CD4-positive, alpha-beta T cell treated with Interleukin-4 for 4 hours (primary cell): ENCODE measurements at places on chromosomes 6 and 20.

GRCh38 chr6:93751969-93752368 is 332.6 kb upstream of the EPHA7 start:
- DNase-seq = no peak

- no peak for DNase-seq
Measured at GRCh38 chr6:2178125-2178524, 67.3 kb downstream of the GMDS start.

DNA sequence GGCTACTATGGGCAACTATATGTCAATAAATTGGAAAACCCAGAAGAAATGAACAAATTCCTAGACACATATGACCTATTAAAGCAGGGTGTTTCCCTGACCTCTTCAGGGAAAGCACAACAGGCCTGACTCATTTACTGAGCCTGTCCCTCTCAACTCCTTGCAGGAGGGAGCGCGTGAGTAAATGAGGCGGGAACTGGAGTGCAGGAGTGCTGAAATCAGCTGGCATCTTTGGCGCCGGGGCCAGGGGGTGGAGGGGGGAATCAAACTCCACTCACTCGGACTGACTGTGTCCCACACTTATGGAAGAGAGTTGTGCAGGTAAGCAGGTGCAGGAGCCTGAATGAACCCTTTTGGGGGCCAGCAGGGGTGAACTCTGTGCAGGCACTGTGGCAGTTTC is 671.2 kb upstream of the PTCHD4 start:
- DNase-seq = no peak

DNA sequence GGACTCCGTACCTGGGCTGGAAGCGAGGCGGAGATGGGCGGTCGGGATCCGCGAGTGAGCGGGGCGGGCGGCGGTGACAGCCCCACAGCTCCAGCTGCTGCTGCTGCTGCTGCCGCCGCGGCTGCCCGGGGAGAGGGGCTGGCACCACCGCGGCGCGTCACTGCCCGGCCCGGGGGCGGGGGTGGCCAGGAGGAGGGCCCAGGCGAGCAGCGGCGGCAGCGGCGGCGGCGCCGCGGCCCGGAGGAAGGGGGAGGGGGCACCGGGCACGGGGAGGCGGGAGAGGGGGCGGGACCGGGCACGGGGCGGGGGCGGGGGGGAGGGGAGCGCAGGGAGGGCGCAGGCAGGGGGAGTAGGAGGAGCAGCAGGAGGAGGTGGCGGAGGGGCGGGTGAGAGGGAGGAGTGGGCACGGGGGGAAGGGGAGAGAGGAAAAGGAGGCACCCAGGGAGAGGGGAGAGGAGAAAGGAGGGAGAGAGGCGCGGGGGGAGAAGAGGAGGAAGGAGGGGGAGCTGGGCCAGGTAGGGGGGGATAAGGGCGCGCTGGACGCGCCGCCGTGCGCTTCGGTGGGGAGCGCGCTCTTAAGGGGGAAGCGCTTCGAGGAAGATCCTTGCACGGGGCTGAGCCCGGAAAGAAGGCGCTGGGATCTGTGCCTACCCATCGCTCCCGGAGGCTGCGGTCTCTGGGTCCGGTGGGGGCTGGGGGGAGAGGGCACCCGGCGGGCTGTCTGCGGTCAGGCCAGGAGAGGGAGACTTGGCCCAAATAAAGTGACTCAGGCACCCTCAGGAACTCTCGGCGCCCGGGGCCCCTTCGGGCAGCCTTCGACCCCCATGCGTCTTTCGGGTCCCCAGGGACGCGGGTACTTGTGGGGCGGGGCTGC is 101.5 kb downstream of the NOL4L start:
- DNase-seq = peak; percentile 59

DNA sequence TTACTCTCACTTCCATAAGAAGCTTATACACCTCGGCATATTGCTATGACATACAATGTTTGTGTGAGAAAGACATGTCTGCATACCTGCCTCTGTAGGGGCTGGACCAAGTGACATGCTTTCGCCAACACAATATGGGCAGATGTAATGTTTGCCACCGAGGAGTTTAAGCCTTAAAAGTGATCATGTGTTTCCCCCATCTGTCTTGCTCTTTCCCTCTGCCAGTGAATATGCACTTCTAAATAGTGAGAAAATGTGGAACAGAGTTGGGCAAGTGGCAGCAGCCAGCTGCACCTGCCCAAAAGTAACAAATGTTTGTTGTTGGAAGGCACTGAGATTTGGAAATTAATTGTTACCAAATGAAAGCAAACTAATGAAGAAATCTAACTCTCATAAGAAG is 274.8 kb upstream of the BTBD3 start:
- DNase-seq = no peak

- DNase-seq = no peak
Measured at GRCh38 chr6:5682530-5682929, 324.2 kb downstream of the NRN1 start.

DNA sequence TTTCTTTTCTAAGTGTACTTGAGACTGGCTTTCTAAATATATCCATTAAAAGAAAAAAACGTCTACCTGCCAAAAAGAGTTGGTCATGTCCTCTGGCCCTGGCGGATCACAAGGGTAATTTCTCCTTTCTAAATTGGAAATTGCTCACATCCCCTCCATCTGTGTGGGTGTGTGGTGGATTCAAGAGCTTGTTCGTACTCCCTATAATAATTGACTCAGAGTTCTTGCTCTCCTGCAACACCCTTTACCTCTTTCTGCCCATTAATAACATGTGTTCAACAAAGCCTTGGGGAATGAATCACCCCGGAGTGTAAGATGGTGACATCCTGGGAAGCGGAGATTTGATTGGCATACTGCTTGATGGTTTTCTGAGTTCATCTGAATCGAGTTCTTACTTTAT is 263.8 kb downstream of the ALDH8A1 start:
- no peak for DNase-seq

DNA sequence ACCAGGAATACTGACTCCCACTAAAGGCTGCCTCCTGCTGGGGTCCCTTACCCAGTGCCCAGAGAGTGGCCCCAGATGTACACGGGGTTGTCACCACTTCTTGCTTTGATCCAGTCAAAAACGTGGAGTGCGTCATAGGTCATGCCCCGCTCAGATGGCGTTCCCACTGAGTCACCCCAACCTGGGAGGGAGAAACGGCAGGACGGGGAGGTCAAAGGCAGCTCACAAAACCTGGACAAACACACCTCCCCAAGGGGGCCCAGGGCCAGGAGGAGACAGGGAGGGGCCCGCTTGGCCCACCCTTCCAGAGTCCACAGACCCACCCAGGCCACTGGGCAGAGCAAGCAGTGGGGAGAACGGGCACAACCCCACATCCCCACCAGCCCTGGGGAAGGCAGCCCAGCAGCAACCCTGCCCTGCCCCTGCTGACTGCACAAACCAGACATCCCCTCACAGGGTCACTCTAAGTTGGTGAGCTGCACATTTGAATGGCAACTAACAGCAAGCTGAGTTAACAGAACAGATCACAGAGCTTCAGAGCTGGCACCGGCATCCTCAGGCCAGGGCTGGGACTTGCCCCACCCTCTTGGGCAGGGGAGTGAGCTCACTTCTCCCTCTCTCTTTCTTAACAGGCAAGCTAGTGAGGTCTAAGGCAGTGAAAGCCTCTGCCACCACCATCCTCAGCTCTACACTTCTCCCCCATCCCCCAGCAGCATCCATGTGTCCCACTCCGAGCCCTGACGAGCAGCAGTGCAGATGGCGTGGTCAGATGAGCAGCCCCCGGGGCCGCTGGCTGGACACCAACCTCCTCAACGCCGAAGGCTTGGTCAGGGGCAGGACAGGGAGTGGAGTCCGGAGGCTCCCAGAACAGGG is 61.7 kb downstream of the PYGB start:
- DNase-seq = no peak

DNA sequence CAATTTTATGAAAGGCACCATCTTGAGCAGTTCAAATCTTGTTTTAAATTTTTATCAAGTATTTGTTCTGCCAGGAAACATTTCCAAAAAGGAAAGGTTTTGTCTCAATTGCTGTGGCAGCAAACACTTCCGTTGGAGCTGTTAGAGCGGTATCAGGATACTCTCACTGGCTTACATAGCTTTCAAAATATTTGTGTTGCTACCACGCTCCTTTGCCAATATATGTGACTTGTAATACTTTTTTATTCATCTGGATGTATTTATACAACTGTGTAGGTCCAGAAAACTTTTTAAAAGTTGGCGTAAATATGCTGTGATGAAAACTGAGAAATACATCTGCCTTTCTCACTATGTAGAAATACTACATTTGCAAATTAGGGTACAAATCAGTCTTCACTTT is 37.8 kb upstream of the NHSL1 start:
- DNase-seq = no peak

DNA sequence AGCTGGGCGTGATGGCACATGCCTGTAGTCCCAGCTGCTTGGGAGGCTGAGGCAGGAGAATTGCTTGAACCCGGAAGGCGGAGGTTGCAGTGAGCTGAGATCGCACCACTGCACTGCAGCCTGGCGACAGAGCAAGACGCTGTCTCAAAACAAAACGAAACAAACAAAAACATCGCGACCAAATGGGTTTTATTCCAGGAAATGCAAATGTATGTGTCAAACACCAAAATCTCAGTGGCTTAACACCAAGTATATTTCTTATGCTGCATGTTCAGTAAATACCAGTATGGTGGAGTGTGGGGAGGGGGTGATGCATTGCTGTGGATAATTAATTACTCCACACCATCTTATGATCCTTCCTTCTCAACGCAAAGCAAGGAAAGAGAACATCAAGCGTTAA is 28.1 kb downstream of the ACTR5 start:
- peak; percentile 37 for DNase-seq

- no peak for DNase-seq
Measured at GRCh38 chr6:154993026-154993425, 2.1 kb upstream of the TIAM2 start.

DNA sequence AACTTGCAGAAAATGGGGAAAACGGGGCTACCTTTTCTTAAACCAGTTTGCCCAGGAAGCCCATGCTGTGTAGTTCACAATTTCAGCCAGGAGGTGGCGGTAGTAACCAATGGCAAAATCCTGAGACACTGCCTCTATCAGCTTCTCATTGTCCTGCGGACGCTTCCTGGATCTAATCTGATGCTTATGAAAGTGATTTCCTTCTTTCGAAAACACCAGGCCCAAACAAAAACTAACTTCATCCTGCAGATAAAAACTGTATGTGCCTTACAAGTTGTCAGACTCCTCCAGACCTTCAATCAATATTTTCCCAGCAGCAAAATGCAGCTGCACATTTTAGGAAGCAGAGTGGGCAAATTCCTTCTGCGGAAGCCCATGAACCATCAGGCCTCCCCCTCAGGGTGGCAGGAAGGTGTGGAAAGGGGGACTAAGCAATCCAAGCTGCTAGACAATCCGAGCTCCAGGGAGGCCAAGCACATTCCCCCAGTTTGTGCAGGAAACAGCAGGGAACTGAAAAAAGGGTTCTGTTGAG is 88.5 kb downstream of the LY86 start:
- DNase-seq = peak; percentile 78

GRCh38 chr20:31515775-31516107 is 1.5 kb downstream of the HM13 start:
- DNase-seq = no peak

GRCh38 chr6:11009353-11009752 is 34.8 kb downstream of the ELOVL2 start:
- DNase-seq = no peak

GRCh38 chr20:11958855-11959254 is 41.2 kb downstream of the BTBD3 start:
- no peak for DNase-seq

- peak; percentile 41 for DNase-seq
Measured at GRCh38 chr6:26360451-26361416, 4.3 kb upstream of the BTN3A2 start.

DNA sequence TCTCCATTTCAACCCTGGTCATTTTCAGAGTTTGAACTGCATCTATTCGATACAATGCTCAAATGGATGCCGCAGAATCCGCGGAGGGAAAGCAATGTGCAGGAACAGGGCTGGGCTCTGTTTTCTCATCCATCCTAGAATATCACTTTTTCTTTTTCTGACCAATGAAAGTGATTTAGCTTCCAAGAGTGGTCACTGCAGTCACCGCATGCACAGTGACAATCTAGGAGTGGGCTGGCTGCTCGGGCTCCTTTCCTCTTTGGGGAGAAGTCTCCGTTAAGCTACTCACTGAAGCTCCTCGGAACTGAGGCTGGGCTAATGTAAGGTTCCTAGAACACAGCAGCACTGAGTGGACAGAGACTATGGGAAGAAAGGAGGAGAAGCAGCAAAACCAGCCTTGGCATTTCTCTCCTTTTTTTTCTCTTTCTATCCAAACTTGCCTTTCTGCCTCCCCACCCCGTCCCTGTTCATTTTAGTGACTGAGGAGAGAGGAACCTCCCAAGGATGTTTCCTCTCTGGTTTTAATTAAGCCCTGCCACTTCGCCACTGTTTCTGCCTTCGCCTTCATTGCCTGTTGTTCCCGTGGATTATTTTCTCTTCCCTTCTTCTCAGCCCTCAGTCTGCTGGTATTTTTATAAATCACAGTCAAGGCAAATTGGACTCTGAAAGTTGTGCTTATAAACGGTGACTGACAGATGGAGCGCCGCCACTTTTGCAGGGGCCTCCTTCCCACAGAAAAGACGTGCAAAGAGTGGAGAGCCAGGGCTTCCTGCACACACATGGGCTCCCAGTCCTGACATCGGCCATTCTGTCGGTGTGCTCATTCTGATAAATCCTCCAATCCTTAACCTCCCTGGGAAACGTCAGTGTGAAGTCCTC is 41.1 kb downstream of the RAMACL start:
- DNase-seq = no peak

- DNase-seq = no peak
Measured at GRCh38 chr6:153976921-153977693, 61.9 kb upstream of the OPRM1 start.

- DNase-seq = no peak
Measured at GRCh38 chr6:11977193-11977592, 34.9 kb upstream of the HIVEP1 start.

- DNase-seq = no peak
Measured at GRCh38 chr6:56155634-56156141, 91.7 kb downstream of the COL21A1 start.

DNA sequence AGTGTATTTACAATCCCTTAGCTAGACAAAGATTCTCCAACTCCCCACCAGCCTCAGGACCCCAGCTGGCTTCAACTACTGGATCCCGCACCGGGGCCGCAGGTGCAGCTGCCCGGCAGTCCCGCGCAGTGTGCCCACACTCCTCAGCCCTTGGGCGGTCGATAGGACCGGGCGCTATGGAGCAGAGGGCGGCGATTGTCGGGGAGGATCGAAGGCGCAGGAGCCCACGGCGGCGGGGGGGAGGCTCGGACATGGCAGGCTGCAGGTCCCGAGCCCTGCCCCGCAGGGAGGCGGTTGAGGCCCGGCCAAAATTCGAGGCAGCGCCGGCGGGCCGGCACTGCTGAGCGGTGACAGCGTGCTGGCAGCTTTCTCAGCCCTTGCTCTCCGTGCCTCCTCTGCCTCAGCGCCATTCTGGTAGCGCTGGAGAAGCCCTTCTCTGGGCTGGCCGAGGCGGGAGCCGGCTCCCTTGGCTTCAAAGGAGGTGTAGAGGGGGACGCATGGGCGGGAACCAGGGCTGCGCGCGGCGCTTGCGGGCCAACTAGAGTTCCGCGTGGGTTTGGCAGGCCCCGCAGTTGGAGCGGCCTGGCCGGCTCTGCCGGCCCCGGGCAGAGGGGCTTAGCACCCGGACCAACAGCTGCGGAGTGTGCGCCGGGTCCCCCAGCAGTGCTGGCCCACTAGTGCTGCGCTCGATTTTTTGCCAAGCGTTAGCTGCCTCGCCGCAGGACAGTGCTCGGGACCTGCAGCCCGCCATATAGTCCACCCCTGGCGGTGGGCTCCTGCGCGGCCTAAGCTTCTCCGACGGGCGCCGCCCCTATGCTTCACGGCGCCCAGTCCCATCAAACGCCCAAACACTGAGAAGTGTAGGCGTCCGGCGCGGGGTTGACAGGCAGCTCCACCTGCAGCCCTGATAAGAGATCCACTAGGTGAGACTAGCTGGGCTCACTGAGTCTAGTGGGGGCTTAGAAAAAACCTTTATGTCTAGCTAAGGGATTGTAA is 32.4 kb upstream of the KIF13A start:
- DNase-seq = no peak
